ENCODE measurements at places on chromosomes 1 and 21.

GRCh38 chr1:206685769-206686477 lies 1.2 kb downstream of the MAPKAPK2 start:
- DNase-seq, result peak; percentile 67

- no peak for DNase-seq
These were observed 96.9 kb downstream of the DHRS3 start for GRCh38 chr1:12521096-12521495.

DNA sequence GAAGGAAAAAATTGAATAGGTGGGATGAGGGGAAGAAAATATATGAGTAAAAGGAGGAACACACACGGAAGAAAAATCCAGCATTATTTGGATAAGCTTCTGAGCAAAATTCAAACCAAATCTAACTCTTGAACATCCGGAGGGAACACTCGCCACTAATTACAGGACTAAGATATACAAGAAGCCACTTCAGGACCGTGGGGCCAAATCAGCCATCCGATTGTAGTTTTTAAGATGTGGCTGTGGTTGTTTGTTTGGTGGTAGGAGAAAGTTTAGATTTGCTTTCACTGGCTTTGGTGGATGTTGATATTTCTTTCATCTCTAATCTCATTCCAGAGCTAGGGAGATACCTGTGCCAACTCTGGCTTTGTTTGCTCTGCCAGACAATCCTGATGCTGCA lies 43.7 kb upstream of the ADAMTS1 start:
- DNase-seq, result no peak

- DNase-seq, result no peak
These were observed 10.1 kb upstream of the TTLL10 start for GRCh38 chr1:1163538-1164070.

- peak; percentile 68 for DNase-seq
These were observed 178.2 kb upstream of the CAMK1G start for GRCh38 chr1:209405183-209405814.

GRCh38 chr1:226048886-226049285 lies 13.6 kb upstream of the H3-3A start:
- no peak for DNase-seq

GRCh38 chr1:45545019-45545493 lies 5.6 kb upstream of the AKR1A1 start:
- DNase-seq, result no peak

GRCh38 chr1:177170756-177171535 lies at the start of gene BRINP2:
Gene BRINP2, plus strand, starts transcription at chr1:177170958. Its CDS starts 58,919 bp downstream, at chr1:177229877.
- DNase-seq, result no peak

DNA sequence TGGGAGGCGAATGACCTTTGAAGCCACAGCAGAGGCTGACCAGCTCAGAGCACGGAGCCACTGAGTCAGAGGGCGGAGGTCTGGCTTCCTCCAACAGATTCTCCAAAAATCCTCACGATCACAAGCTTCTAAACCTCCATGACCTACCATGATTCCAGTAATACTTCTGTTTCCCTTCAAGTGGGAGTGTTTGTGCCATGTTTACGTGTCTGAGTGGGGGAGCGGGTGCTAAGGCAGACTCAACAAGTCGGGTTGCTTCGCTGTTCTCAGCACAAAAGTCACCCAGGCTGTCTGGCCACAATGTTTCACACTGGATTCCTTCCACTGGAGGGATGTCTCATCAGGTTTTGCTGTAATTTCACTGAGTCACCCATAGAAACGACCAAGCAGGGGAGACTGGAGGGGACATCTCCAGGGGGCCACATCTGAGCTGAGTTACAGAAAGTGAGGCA lies 86.2 kb downstream of the SLC66A1 start:
- no peak for DNase-seq

- no peak for DNase-seq
These were observed 21.9 kb upstream of the NEK2 start for GRCh38 chr1:211697356-211697755.

GRCh38 chr1:34408011-34408410 lies 231.3 kb downstream of the C1orf94 start:
- DNase-seq, result no peak

DNA sequence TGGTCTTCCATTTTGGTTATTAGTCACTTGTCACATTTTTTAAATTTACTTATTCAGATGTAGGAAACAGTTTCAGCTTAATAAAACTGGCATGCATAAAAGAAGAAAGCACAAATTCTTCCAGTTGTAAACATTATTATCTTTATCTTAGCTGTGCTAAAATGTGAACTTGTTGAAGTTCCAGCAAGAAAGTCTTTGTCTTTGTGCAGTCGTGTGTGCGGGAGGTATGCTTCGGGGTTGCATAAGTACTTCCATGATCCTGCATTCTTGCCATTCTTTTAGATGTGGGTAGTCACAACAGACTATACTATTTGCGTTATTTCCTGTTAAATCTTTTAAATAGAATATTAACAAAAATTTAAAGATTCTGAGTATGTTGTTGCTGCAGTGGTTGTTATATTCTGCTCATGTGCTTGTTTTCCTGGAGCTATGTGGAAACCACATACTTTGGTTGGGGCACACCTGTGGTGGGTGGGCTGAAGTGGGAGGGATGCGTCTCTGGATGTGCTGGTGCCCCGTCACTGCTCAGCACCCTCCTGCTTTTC lies 49.9 kb downstream of the CBS start:
- DNase-seq, result peak; percentile 15

DNA sequence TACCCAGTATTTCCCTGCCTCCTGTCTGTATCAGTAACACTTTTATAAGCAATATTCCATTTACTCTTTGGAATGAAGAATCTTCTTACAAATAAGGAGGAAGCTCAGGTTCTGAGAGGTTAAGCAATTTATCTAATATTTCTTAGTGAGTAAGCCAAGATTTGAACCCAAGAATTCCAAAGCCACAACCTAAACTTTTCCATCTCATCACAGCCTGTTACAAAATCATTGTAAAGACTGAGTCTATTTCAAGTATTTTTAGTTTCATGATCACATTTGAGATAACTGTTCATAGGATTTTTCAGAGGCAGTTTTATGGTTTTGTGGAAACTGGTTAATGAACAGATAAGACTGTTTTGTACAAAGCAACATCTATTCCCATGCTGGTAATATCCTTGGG lies 29.8 kb upstream of the HHAT start:
- DNase-seq, result no peak

DNA sequence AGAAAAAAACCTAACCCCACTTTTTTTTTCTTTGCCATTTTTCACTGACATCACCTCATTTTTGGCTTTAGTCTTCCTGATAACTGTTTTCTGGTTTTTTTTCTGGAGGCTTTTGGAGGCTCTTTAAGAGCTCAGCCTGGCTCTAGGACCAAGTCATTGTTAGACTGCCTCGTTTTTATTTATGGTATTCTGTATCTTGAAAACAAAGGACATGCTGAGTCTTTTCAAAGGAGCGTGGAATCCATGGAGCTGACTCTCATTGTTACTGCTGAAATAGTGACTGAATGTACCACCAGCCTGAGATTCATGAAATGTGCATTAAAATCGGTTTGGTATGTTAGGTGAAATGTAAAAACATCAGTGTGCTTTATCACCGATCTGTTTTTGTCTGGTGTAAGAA lies 28.0 kb downstream of the RASAL2 start:
- no peak for DNase-seq

DNA sequence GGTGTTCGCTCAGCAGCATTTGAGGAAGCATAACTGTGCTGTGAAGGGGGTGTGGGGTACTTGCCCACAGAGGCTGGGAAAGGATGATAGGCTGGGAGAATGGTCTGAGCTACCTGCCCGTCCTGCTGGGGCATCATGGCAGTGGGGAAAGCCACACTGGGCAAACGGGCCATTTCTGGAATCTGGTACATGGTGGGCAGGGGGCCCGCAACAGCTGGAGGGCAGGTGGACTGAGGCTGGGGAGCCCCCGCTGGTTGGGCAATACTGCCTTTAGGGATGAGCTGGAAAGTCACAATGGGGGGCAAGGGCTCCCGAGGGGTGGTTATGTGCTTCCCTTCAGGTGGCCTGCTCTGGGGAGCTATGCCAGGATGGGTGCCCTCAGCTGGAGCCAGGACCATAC lies 19.2 kb upstream of the ADAM30 start:
- no peak for DNase-seq

DNA sequence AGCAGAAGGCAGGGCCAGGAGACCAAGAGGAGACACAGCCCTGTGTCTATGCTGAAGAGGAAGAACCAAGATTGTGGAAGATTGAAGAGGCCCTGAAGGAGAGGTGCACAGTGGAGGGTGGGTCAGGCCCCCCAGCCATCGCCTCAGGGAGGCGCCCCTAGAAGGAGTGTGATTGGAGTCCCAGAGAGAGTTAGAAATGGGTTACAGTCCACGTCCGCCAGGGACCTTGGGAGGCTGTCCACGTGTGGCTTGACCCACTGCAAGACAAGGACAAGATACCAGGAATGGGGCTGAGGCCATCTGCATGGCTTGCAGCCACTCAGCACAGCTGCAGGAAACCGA lies 375.1 kb downstream of the NPHP4 start:
- no peak for DNase-seq

DNA sequence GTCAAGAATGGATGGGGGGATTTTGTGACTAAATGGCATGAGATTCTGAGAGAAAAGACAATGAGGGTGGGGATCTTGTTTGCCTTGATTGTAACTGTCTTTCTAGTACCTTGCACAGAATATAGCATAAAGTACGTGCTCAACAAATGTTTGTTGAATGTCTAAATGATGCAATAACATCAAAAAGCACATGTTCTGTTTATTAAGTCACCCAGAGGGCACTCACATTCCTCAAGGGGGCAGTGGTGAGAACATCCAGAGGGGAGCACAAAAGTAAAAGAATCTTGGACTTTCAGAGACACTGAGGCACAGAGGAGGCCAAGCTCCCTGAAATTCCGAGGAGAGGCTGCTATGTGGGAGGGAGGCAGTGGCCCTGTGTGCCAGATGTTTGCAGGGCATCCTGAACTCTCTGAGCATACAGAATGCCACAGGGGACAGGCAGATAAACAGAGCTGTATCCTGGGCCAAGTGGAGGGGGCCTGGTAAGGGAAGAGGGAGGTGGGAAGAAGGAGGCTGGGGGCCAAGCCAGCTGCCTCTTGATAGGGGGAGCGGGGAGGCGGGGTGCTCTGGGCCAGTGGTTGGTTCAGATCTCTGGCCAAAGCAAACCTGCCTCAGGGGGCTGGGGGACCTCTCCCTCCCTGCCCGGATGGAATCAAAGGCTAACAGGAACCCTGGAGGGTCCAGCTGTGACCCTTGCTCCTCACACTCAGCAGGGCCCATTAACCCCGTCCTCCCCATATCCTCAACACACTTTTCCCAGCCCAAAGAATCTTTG lies 6.5 kb upstream of the ATP1A2 start:
- no peak for DNase-seq

- peak; percentile 53 for DNase-seq
These were observed 125.3 kb upstream of the NGF start for GRCh38 chr1:115463347-115463746.

- DNase-seq, result no peak
These were observed 792 bp downstream of the SNX7 start for GRCh38 chr1:98662356-98662670.

DNA sequence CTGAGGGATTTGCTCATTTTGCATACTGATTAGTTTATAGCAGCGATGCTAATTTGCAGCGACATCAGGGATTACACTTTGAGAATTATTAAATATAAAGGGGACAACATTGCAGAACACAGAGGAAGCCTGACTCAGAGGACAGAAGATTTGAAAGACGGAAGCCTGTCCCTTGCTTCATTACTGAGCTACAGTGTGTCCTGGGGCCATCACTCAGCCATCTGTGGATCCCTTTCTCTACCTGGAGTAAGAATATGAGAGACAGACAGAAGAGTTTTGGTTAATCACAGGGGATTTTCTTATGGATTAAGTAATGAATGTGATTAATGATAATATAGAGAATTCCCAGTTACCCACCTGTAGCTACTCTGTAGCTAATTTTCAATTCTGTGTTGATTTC lies 134.7 kb downstream of the DISC1 start:
- no peak for DNase-seq

GRCh38 chr1:31926853-31927660 lies 11.1 kb downstream of the PTP4A2 start:
- no peak for DNase-seq

DNA sequence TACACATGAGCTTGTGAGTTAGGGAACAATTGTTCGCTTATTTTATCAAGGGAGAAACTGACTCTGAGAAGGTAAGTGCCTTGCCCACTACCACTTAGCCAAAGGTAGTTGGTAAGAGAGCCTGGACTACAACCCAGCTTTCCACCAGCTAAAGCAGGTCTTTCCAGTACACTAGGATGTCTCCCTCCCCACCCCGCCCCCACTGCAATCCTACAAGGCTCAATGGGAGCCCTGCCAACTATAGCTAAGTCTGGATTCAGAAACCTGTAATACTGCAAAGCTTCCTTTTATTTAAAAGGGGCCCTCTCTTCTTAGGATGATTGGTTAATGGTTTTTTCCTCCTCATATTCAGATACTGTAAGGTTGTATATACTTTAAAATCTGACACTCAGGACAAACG lies 102.0 kb upstream of the C8B start:
- DNase-seq, result no peak

- DNase-seq, result no peak
These were observed 17.3 kb downstream of the SLC9A1 start for GRCh38 chr1:27137544-27138075.

DNA sequence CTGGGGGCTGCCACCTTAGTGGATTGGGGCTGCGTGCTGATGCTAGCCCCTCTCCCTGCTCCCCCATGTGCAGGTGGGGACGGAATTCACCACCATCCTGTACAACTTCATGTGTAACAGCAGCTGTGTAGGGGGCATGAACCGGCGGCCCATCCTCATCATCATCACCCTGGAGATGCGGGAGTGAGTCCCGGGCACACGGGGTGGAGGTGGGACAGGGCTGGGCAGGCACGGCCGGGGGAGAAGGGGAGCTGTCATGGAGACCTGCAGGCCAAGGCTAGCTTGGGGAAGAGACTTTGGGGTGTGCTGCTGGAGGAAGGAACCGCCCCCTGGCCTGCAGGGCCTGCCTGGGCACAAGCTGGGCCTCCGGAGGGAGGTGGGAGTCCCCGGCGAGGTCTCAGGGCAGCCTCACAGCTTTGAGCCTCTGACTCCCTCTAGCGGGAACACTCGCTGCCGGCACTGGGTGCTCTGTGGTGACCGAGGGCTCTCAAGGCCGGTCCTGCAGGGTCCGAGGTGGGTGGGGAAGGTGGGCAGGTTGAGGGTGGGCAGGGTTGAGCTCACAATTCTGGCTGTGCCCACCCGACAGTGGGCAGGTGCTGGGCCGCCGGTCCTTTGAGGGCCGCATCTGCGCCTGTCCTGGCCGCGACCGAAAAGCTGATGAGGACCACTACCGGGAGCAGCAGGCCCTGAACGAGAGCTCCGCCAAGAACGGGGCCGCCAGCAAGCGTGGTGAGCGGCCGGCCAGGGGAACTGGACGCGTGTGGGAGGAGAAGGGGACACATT lies 25.0 kb upstream of the CCDC27 start:
- no peak for DNase-seq

DNA sequence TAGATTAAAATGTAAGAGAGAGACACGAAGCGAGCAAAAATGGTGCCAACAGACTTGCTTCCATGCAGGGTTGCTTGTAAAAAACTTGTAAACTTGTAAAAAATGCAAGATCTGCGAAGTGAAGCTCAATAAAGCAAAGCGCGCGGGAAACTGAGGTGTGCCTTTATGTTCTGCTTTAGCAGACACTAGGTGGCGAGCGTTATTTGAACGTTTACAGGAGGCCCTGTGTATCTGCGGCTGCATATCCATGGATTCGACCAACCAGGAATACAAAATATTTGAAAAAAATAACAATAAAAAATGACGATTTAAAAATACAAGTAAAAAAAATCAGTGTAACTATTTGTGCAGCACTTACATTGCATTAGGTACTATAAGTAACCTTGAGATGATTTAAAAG lies 1.5 kb downstream of the UBE2G2 start:
- peak; percentile 39 for DNase-seq

Data from SW480 (cell line).